ENCODE measurements at places on chromosomes 16 and 17.

- DNase-seq: no peak
Observed at GRCh38 chr17:3988297-3989040, 24.2 kb upstream of the ATP2A3 start.

DNA sequence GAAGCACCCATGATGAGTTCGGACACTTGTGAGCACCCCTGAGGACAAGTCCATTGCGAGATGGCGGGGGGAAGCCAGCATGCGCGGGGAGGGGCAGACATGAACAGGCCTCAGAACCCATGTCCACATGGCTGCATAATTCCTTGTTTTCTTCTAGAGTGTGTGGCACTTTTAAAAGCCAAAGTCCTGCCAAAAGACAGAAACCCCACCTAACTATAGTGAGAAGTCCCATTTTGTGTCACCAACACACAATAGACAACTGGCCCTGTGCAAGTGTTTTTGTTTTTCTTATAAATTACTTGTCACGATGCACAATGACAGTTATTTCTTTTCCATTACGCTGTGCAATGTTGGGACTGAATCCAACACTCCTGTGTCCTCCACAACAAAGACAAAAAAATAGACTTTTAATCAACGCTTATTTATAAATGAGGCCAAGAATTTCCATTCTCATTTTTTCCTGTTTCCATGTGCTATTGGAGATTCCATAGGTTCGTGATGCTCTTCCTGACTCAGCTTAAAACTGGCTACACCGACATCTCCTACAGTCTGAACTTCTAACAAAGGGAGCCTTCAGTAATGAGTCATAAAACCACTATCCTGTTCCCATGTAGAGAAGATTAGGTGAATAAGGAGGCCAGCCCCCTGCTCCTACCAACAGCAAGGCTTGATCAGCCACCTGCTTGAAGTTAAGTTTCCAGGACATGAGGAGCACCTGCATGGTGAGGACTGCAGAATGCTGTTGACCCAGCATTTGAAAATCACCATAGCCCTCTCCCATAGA is 98.9 kb downstream of the ZNF423 start:
- DNase-seq: no peak

DNA sequence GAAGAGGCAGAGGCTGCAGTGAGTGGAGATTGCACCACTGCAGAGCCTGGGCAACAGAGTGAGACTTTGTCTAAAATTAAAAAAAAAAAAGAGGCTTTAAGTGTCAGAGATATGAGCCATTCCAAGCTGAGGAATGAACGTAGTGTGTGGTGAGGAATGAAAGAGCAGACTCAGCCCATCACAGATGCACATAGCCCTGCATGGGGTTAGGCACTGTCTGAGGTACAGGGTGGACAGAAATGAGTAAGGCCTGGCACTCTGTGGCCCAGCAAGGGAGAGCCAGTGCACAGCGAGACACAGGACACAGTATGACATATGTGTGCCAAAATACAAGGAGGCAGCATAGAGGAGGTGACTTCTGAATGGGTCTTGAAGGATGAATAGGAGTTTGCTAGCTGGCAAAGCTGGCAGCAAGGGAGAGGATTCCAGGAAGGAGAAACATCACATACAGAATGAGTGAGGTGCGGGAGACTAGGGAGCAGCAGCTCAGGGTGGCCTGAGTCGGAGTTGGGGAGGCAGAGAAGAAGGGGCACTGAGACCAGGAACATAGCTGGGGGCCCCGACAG is 8.7 kb upstream of the ZNF469 start:
- no peak for DNase-seq

DNA sequence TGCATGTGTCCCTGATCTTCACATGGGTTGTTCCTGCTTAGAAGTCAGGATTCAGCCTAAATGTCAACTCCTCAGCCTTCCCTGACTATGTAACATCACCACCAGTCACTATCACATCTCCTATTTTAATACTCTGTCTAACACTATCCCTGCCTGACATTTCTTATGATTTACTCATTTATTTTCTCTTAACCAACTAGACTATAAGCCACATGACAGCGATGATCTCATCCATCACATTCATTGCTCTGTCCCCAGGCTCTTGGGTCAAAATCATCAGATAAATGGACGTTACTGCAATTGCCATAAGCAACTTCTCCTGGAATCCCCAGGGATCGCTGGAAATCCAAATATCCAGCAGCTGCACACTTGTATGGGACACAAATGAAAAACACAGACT is 15.7 kb downstream of the CDRT4 start:
- DNase-seq: no peak

DNA sequence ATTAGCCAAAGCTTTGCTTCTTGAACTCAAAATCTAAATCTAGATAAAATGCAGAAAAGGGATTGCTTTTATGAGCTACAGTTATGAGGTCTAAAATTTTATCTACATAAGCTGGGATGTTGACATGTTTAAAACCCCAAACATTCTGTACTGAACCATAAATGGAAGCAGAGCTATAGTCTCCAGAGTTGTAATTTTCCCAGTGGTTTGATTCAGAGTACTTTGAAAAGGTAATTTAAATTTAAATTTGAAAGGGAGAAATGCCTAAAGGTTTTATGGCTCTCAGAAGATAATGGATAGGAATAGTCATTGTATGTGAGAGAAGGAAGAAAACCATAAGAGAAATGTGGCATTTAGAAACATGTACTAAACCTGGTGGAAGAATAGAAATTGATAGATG is 163.2 kb downstream of the PPM1E start:
- no peak for DNase-seq

Measured in activated CD4-positive, alpha-beta T cell treated with anti-CD3 and anti-CD28 coated beads, Interleukin-2, amount 50 U/mL, for 48 hours (primary cell).